Stimulated activated naive B cell treated with anti-CD40 and anti-IgM and Interleukin-4, amounts not matched to agents 10 μg/mL and 1 μg/mL and 100 μg/mL, for 72 hours (primary cell): ENCODE measurements at places on chromosomes 1 and 21.
A peak's percentile ranks its signal among the peaks of the same experiment; 100 is the strongest.

GRCh38 chr1:241074507-241074906 is 282.5 kb downstream of the RGS7 start:
- DNase-seq, result no peak

DNA sequence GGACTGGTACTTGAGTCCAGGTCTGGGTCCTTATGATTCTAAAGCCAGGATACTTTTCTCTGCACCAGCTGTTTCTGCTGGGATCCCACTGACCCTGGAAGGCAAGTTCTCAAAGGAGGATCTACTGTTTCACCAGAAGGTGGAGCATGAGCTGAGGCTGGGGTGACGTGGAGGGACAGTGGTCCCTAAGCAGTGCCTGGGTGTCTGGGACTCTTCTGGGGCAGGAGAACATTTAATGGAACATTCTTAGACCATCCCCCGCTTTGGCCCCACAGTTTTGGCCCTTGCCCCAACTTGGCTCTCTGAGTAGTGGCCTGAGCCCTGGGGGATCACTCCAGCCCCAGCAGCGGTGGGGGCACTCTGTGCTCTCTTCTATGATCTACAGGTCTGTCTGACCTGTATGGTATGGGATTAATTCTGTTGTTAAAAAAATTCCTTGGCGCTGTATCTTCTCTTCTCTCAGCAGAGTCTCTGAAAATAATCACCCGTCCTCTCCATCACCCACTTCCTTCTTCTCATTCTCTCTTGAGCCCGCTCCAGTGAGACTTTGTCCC is 60.3 kb upstream of the CSF3R start:
- no peak for DNase-seq

DNA sequence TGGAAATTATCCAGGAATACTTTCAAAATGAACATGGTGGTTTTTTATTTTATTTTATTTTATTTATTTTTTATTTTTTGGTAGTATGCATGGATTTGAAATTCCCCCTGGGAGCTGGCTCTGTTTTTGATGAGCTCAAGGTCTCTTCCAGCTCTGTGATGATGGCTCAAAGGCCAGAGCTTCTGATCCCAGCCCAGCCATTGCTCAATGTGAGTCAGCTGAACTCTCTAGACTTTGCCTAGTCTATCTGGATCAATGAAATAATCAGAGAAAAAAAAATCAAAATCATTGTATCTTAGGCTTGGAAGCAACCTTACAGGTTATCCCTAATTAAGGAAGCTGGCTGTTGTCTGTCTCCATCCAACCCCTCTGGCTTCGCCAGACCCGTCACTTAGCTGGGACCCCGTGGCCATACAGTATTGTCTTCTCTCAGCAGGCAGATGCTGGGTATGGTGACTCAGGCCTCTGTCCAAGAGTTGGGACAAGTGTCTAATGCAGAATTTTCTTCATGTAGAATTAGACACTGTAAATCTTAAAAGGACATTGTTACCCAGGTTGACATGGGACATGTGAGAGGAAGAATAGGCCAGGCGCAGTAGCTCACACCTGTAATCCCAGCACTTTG is 90.2 kb upstream of the LPGAT1 start:
- DNase-seq, result no peak

- no peak for DNase-seq
These were observed 1.3 kb downstream of the COL24A1 start for GRCh38 chr1:86155051-86155806.

DNA sequence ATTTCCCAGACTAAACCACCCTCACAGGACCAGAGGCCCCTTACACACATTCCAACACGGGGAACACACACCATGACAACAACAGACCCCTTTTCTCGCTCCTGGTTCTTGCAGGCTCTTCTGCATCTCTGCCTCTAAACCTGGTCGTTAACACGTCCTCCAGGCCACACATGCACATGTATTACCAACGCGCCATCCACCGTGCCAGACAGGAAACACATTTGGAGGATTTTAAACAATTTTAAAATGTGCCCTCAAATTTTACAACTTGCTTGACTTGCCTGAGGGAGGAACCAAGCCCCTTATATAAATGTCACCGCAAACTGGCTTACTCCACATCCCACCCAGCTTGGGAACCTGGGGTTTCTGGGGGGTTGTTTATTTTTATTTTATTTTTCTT is 16.9 kb upstream of the EFNA1 start:
- DNase-seq, result no peak

- DNase-seq, result peak; percentile 27
These were observed 351 bp downstream of the MIXL1 start for GRCh38 chr1:226223786-226224244.

DNA sequence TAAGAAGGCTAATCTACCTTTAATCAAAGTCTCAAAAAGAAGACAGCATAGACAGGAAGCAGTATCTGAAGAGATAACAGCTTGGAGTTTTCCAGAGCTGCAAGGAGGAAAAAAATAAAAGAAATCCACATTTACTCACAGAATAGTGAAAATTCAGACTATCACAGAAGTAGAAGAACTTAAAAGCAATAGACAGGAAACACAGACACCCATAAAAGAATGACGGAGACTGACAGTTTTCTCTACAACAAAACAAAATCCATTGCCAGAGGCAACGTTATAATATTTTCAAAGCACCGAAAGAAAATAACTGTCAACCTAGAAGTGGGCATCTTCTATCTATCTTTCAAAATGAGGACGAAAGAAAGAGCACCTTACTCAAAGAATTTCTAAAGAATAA is 104.4 kb downstream of the DMRTB1 start:
- DNase-seq, result no peak

- DNase-seq, result no peak
These were observed 121.9 kb downstream of the NME7 start for GRCh38 chr1:169245706-169246105.

DNA sequence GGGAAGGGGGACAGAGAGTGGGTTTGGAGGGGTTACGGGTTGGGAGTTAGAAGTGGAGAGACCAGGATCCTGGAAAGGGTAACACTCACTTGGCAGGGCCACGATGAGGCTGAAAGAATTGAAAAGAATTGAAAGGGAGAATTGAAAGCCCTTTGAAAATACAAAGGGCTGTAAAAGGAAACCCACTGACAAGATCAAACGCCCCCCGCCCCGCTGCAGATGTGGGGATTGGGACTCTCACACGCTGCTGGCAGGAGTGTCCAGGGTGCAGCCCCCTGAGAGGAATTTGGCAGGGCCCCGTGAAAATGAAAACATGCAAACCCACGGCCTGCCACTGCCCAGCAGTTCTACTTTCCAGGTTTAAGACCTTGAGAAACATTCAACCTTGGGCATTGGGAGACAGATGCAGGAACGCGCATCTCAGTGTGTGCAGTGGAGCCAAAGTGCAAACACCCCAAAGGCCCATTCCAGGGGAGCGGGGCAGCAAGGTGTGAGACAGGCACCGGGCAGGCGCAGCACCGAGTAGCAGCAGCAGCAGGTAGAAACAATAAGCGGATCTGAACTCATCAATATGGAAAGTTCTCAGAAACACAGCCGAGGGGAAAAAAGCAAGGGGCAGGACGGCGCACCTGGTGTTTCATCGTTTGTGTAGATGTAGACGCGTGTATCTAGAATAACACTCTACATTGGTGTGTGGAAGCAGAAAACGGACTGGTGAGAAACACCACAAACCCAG is 8.3 kb upstream of the TNFRSF1B start:
- DNase-seq, result no peak

DNA sequence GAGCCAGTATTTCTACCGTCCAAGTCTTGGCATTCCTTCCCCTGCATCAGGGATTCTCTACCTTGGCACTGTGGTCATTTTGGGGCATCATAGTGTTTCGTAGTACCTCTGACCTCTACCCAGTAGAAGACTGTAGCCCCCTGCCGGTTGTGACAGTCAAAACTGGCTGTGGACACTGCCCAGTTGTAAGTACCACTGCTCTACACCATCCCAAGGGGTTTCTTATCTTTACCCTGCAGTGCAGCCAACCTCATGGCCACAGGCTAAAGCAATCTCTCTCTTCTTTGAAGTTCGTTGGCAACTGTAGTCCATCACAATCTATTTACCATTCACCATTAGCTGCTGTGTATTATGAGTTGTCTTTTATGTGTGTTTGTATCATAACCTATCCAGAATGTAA is 29.3 kb upstream of the ERO1B start:
- DNase-seq, result no peak

DNA sequence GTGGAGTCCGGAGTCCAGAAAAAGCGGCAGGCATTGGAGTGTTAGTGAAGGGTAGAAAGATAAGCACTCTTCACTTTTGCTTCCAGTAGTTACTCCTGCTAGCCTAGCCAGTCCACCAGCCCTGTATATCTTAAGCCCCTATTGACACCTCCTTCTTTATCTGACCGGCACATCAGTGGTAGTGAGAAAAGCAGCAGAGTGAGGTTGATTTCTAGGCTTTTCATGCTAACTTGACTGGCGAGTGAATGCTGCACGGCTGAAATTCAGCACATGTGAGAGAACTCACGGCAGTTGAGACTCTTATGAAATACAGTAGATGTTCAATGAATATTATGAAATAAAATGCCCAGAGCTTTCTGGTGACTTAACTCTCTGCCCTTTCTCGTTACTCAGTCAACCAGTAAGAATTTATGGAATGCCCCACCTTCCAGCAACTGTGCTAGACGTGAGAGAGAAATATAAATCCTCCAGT is 128.2 kb downstream of the CACHD1 start:
- DNase-seq, result no peak

GRCh38 chr1:115632251-115633026 is 9.3 kb upstream of the VANGL1 start:
- DNase-seq, result no peak

- no peak for DNase-seq
These were observed 101.2 kb upstream of the F3 start for GRCh38 chr1:94642617-94643321.

- DNase-seq, result no peak
These were observed 36.9 kb downstream of the FBXO2 start for GRCh38 chr1:11617314-11617713.

DNA sequence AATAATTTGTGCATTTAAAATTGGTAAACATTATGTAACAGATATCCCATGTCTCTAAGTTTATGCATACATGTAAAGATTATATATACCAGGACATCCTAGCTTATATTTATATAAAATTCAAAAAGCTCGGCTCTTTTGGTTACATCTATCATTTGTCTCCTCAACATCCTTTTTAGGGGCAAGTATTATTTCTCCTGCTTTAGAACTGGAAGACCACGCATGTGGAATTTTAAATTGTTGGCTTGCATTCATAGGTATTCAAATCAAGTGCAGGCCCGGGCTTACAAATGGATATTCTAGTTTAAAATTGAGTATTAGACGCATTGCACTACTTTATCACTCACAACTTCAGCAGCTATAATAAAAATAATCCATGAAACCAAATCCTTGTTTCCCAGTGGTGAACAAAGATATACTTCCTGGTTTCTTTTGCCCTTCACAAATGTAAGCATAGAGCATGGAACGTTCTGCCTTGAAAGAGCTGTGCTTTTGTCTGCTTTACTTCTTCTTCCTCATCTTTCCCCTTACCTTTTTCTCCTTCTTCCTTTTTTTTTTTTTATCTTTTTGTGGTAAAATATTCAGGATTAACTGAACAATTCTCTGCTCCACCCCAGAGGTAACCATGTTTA is 57.1 kb downstream of the DDAH1 start:
- no peak for DNase-seq

GRCh38 chr1:206714331-206715058 is 29.8 kb downstream of the MAPKAPK2 start:
- no peak for DNase-seq

DNA sequence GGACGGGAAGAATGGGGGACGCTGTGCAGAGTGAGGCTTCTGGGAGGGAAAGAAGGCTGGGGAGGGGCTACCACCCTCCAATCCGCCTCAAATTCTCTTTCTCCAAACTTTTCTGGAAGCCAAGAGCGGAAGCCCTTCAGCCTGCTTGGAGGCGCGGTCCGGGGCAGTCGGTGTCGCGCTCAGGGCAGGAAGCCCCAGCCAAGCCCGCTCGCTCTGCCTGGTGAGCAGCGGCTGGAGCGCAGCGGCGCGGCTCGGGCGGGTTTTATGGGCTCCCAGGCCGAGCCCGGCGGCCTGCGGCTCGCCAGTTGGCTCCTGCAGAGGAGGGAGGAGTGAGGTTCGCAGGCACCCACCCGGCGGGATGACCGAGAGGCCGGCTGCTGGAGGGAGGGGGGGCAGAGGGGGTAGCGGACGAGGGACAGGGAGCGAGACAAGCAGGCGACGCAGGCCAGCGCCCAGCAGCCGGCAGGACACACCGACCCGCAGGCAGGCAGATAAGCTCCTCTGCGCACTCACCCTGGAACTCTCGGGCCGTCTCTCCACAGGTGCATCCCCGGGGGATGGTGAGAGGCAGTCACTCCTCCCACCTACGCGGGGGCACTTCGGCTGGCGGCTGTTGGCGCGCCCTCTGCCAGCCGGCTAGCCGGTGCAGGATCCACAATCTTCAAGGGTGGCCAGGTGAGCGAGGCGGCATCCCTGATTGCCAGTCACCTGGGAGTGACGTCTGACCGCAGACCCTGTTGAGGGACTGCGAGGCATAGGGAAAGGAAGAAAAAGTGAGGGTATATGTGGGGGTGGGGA is at the start of gene AVPR1B:
Gene AVPR1B (minus strand): TSS at position 238 of the 798 bp plus-strand sequence. CDS start 498 bp downstream, outside the sequence.
- DNase-seq, result peak; percentile 33

- peak; percentile 34 for DNase-seq
These were observed 65.8 kb upstream of the ATF3 start for GRCh38 chr1:212542761-212543187.

DNA sequence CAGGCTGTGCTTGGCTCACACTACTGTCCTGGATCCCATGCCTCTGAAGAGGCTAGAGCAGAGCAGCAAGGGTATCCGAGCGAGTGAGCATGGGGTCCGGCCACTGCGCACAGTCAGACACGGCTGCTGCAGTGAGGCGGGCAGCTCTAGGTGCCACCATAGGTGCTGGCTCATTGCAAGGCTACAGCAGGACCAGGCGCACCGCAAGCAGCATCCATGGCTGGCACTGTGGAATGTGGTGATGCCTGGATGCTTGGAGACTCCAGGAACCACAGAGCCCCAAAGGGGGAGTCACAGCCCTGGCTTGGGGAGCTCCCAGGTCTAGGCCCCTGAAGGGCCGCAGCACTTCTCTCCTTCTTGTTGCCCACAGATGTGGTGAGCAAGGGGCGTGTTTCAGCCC is 47.2 kb downstream of the ATP6V1G3 start:
- DNase-seq, result no peak

DNA sequence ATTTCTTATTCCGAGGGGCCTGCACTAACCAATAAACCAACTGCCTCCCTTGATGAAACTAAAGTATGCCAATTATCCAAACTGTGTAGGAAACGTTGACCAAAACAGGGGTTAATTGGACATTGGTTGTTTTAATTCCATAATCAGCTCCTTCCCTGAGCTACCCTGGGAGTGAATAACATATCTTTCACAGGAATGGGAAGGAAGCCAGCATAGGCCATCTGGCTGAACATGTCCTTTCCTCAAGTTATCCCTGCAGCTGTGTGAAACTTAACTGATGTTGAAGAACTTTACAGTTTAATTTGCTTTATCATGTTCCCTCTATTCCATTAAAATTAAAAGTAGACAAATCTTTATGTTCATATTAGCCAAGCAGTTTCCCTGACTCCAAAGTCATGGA is 75.4 kb downstream of the NRIP1 start:
- DNase-seq, result no peak

DNA sequence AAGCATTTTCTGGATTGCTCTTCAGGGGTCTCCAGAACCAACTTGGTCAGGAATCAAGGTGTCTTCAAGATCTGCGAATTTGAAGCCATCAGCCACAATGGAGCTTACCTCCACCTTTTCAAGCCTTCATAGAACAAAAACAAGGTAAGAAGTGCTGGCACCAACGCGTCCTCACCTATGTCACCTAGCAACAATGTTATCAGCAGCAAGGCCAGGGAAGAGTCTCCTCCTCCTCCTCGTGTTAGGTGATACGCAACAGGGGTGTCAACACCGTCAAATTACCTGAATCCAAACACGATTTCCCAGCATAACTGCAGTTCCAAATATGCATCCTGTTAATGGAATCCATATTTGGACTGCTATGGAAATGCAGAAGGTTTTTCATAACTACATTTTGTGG is 4.1 kb upstream of the TIAM1 start:
- no peak for DNase-seq

GRCh38 chr1:42886800-42887199 is 40.4 kb downstream of the ZNF691 start:
- no peak for DNase-seq
